NCI-H526 treated with DMSO at 0.1 percent for 48 hours (cell line): ENCODE measurements at places on chromosomes 12 and 14.

- no peak for DNase-seq
Observed at GRCh38 chr14:52078095-52078531, 9.3 kb upstream of the NID2 start.

DNA sequence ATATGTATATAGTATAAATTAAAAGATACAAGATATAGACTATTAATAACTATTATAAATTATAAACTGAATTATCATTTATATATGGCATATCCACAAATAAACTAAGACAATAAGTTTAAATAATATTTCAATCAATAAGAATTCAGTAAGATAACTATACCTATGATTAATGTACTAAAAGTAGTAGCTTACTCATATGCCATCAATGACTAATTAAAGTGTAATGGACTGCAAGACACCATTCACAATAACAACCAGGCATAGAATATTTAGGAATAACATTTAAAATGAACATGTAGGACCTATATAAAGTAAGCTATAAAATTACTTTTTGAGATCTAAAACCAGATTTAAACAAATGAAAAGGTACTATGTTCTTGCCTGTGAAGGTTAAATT lies 18.8 kb downstream of the KCNC2 start:
- no peak for DNase-seq

- DNase-seq = no peak
Observed at GRCh38 chr12:4323396-4323795, 2.4 kb downstream of the TIGAR start.

GRCh38 chr12:115267464-115267863 lies 583.5 kb upstream of the TBX3 start:
- DNase-seq = no peak

DNA sequence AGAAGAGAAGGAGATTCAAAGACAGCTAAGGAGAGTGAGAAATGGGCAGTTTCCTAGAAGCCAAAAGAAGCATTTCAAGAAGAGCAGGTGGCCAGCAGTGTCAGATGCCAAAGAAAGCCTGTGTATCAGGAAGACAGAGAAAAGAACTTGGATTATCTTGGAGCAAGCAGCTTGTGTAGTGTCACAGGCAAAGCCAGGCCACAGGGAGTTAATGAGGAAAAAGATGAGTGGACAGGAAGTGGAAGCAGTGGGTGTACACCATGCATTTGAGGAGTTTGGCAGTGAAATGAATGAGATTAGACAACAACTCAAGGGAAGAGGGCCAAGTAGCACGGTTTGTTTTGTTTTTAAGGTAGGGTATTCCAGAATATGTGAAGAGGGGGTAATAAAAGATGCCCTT lies 5.6 kb upstream of the MYH7 start:
- no peak for DNase-seq

DNA sequence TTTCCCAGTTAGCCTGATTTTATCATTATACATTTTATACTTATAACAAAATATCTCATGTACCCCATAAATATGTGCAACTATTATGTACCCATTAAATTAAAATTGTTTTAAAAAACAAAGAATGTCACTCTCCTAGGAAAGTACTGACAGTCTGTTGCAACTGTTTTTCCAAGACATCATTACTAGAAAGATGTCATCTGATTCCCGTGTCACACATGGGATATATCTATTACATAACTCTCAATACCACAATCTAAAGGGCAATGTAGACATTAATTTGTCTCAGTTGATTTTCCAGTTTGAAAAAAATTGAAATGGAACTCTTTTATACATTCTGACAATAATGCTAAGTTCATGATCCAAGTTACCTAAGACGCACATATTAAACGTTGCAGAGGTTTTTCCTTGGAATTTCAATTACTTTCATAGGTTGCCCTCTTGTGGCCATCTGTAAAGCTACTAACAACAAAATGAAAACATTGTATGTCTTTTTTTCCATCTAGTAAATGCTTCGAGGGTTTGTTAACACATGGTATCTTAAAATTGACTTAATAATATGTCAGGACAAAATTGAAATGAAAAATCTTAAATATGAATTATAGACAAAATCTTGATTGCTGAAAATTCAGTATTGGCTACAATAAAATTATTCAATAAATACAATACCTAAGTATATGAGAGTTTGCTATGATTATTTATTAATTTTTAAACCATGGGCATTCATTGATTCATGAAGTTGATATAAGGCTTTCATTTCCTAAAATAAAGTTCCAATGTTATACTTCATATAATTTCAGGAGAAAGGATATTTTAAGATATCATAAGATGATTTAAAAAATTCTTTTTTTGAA lies 131.6 kb downstream of the PPFIA2 start:
- peak; percentile 18 for DNase-seq

- DNase-seq = no peak
Observed at GRCh38 chr12:96246926-96247505, 52.8 kb downstream of the ELK3 start.

- DNase-seq = no peak
Observed at GRCh38 chr12:89731089-89731488, 22.5 kb upstream of the ATP2B1 start.

DNA sequence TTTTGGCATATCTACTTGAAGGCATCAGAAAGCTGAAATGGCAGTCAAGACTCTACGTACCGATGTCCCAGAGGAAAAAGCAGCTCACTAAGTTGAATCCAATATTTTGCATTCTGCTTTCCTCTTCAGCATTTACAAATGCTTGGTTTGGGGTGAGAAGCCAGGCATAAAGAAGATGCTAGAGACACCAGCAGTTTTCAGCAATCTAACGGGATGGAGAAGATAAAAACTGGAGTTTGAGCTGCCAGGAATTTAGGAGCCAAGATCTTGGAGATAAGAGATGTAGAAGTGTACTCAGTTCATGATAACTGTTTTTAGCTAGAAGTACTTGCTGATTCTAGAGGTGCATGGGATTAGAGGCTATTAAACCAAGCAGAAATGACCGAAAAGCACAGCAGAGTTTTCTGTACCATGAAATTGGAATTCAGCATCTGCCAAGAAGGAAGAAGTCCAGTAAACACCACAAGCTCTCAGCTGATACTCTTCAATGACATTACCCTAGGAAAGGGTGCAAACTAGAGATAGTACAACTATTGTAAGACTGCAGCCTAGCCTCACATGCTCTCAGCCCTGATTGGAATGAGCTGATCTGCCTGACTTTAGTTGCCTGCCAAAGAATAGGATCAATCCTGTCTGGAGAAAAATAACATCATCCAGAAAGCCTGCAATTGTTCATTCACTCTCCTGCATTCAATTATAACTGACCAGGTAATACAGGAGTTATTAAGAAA lies 7.4 kb upstream of the ALDH1L2 start:
- DNase-seq = no peak

- no peak for DNase-seq
Observed at GRCh38 chr12:12800406-12801180, 12.6 kb upstream of the DDX47 start.

- no peak for DNase-seq
Observed at GRCh38 chr12:8675591-8676036, 13.0 kb upstream of the MFAP5 start.

DNA sequence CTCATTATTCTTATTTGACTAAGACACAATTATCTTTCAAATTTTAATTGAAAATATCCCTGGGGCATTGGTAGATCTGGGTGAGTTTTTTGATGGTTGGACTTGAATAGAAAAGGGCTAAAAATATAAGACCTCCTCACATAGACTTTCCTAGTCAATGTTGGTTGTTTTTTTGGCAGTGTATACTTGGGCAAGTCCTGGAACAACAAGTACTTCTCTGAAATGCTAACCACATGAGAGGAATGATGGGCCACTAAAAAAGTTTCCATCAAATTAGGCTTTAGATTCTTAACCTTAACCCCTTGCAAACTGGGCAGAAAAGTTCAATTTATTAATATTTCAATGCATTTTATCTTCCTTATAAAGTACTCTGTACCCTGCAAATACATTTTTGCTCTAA lies 97.6 kb downstream of the FGD4 start:
- DNase-seq = no peak
